ENCODE measurements at places on chromosomes 3 and 15.

DNA sequence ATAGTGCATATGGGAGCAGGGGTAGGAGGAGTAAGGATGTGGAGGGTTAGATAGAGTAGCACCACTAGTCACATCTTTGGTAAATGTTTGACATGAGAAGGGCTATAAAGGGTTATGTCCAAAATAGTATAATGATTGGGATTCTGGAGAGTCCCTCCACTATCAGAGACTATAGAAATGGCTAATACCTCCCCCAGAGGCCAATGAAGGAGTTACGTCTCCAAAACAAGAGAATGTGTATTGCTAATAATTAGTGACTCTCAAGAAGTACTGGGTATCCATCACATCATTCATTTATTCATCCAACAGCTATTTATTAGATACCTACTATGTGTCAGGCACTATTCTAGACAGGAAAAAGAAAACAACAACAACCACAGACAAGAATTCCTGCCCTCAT is 203.7 kb upstream of the UMPS start:
- no peak for DNase-seq

GRCh38 chr15:70795311-70795665 is 31.9 kb upstream of the UACA start:
- peak; percentile 96 for DNase-seq

DNA sequence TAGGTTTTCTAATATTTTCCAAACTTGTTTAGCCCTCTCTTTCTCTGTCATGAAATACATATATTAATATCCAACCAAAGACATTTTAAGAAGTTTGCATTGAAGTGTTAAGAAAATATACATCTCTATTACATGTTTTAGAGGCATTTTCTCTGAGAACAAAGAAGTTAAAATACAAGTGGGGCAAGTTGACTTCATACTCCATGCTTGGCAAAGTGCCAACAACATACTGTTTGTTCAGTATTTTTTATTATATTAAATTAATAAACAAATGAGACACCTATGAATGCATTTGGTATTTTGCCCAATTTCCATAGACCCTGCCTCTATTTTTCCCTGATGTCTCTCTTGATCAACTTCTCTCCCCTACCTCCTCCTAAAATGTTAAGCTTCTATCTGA is 232.8 kb upstream of the MRPL3 start:
- DNase-seq, result no peak

- no peak for DNase-seq
Measured at GRCh38 chr3:81601707-81602305, 159.6 kb downstream of the GBE1 start.

- DNase-seq, result peak; percentile 37
Measured at GRCh38 chr3:99248130-99248529, 346.6 kb upstream of the DCBLD2 start.

DNA sequence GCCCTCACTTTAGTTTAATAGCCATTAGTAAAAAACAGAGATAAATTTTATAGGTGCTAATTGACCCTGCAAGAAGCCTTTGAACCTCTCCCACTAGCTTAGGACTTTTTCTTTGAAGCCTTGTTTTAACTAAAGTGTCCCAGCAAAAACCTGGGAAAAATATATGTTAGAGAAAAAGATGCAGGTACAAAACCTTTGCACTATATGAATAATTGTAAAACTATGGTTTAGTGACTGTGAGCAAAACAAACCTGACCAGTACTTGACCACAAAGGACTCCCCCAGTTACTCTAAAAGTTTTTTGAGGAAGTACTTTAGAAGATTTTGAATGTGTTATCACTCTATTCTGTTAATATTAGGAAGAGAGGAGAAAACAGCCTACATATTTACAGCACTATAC is 123.3 kb upstream of the TP63 start:
- DNase-seq, result no peak

GRCh38 chr3:46668116-46668515 is 25.4 kb downstream of the ALS2CL start:
- DNase-seq, result no peak

Data from astrocyte of the spinal cord (primary cell).